ENCODE measurements at places on chromosomes 11 and 22. TPM values are rescaled to one million over a fixed set of nuclear protein-coding genes. Genes with fewer than 3 reads are reported as not detected.

- DNase-seq: no peak
Measured at GRCh38 chr11:12886508-12886907, 122.6 kb upstream of the RASSF10 start.

- DNase-seq: peak; percentile 30
Measured at GRCh38 chr11:87265132-87265531, 227.4 kb downstream of the TMEM135 start.

DNA sequence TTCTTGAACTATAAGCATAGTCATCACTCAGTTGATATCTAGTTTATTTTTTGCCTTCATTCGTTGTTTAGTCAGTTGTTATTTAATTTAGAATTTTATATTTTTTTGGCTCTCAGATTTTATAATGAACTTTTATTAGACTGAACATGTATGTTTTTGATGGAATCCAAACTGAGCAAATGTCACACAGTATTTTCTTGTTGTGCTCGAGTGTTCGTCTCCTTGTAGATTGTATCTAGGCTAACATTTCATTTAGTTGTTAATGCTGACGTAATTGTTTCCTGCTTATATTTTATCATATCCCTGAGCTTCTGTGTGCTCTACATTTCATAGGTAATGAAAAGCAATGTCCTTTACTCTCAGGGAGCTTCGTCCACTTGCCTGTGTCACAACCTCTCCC, 286.2 kb downstream of the TMEM135 start:
- DNase-seq: no peak

- no peak for DNase-seq
Measured at GRCh38 chr11:44361813-44362212, 51.9 kb upstream of the ALX4 start.

GRCh38 chr11:44219830-44220796, 89.8 kb downstream of the ALX4 start:
- DNase-seq: no peak

- peak; percentile 25 for DNase-seq
Measured at GRCh38 chr22:47401976-47402770, 639.7 kb downstream of the TBC1D22A start.

DNA sequence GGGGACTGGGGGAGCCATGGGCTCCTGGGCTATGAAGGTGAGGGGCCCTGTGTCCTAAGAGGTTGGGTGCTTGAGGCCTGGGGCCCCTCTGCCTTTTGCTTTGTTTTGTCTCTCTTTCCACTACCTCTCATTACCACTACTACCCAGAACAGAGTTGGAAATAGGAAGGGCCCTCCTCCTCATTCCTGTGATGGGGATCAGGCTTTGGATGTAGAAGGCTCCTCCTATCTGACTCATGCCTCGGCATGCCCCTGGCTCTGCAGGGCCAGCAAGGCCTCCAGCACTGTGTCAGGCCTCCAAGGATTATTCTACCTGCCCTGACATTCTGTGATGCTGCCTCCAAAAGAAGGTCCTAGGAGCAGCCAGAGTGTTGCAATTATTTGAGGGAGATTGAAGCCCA, 766 bp downstream of the IZUMO1R start:
- DNase-seq: peak; percentile 40

- DNase-seq: no peak
Measured at GRCh38 chr11:36460220-36460619, 49.9 kb downstream of the TRAF6 start.

DNA sequence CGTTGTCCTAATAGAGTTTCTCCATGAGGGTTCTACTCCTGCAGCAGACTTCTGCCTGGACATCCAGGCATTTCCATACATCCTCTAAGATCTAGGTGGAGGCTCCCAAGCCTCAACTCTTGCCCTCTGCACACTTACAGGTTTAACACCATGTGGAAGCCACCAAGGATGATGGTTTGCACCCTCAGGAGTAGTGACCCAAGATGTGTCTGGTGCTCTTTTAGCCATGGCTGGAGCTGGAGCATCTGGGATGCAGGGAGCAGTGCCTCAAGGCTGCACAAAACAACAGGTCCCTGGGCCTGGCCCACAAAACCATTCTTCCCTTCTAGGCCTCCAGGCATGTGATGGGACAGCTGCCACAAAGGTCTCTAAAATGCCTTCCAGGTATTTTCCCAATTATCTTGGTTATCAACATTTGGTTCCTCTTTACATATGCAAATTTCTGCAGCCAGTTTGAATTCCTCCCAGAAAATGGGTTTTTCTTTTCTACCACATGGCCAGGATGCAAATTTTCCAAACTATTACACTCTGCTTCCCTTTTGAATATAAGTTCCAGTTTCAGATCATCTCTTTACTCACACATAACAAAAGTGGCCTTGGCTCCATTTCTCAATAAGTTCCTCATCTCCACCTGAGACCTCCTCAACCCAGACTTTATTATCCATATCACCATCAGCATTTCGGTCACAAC, 69.5 kb upstream of the GNAZ start:
- no peak for DNase-seq

DNA sequence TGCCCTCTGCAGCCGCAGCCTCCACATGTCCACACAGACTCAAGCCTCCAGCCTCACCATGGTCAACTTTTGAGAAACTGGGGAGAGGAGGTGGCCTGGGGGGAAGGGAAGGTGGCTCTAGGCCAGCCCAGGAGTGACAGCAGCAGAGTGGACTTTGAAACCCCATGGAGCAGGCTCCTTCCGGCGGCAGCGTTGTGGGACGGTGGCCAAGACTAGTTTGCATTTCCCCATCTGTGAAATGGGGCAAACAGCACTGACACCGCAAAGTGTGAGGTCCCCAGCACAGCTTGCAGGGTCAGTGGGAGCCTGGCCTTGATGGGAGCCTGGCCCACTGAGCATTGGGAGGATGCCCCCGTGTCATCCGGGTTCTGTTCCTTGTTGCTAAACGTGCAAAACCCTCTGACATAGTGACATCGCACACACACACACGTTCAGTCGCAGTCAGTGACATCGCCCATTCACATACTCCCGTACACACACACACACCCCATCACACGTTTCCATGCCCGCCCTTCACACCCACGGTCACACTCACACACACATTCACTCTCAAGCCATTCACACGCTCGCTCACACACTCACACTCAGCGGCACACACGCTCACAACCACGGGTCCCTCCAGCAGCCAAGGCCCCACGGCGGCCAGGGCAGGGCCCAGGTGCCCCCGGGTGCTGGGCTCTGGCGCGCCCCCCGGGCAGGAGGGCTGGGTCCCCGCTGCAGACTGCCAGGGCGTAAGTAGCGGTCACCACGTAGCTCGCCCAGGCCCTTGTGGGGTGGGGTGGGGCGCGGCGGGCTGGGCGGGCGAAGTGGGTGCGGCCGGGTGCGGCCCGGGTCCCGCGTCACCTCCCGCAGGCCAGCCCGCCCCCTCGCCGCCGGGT, 585 bp downstream of the CYB5R3 start:
- no peak for DNase-seq

DNA sequence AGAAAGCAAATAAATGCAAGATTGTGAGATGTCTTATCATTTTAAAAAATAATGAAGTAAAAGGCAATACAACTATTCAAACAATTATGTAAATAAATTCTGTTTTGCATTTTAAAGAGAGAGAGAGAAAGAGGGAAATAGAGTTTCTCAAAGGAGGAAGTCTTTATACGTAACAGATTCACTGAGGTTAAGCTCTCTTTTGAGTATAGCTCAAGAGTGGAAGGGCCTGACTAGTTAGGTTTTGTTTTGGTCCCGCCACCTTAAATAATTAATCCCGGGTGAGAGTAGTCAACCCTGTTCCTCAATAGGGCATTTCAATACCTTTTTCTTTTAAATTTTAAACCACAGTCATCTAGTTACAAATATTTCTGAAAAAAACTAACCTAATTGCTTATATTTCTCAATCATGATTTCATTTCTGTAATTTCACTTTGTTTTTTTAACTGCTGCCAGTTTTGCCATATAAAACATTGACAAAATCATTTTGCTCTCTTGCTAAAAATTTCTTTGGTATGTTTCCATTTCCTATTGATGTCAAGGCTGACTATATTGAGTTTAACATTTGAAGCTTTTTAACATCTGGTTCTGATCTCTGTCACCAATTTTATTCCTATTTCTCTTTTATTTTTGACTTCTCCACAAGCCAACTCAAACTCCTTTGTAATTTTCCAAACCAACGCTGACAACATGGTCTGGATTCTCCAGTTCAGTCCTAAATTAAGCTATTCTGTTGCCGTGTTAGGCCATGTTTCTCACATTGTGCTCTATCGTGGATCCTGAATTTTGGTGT, 10.3 kb downstream of the OR10D3 start:
- no peak for DNase-seq

DNA sequence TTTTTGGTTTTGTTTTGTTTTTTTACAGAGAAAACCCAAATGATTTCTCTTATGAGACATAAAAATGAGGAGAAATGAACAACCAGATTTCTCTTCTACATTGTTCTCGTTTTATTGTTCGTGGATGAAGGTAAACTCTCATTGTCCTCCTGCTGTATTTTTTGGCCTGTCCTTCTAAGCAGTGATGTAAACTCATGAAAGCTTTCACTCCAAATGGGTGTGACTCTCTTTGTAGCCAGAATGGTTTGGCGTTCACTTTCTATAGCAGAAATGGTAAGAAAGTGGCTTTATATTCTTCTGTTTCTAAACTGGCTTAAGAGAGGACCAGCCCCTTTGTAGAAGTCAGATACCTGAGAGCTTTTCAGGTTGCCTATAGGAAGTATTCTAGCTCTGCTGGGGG, 15.5 kb upstream of the BMAL1 start:
- DNase-seq: no peak

- DNase-seq: no peak
Measured at GRCh38 chr11:120524536-120525085, 13.1 kb downstream of the GRIK4 start.

GRCh38 chr11:62193952-62194351, 3.9 kb downstream of the SCGB1D1 start:
- peak; percentile 15 for DNase-seq

- peak; percentile 89 for DNase-seq
Measured at GRCh38 chr11:116948391-116948790, 111.0 kb upstream of the APOA1 start.

DNA sequence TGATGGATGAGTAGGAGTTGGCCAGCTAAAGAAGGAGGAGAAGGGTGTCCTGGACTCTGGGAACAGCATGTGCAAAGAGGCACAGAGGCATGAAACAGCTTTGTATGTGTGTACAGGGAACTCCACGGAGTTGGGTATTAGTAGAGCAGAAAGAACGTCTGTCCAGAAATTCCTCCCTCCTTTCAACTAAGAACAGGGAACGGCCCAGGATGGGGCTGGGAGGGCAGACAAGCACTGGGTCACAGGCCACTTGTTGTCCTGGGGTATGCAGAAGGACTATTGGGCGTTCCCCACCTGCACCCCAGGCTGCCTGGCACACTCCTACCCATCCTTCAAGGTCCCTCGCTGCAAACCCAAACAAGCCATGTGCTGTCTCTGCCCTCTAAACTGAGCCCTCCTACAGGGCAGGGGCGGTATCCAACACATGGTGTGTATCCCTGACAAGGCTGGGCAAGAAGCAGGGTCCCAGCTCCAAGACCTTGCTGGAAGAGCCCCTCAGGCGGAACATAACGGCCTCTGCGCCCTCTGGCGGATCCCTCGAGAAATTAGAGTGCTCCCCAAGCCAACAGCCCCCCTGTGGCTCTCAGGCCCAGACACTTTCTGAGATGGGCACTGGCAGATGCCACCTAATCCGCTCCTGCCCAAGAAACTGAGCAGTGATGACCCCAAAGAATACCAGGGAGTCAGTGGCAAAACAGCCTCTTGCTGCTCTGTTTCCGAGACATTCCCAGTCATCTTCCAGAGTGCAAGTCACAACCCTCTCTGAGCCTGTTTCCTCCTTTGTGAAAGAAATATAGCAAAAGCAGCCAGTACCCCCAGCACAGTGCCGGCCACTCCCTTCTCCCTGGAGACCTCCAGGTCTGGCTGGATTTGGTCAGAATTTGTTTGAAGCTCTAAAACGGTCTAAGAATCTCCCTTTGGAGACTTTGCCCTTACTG, 1.6 kb upstream of the ELFN2 start:
- DNase-seq: peak; percentile 61

GRCh38 chr11:35079611-35080010, 59.4 kb upstream of the CD44 start:
- no peak for DNase-seq

- peak; percentile 92 for DNase-seq
Measured at GRCh38 chr11:58573451-58574104, 2.1 kb downstream of the LPXN start.

GRCh38 chr11:69381681-69382130, 87.8 kb downstream of the MYEOV start:
- no peak for DNase-seq

DNA sequence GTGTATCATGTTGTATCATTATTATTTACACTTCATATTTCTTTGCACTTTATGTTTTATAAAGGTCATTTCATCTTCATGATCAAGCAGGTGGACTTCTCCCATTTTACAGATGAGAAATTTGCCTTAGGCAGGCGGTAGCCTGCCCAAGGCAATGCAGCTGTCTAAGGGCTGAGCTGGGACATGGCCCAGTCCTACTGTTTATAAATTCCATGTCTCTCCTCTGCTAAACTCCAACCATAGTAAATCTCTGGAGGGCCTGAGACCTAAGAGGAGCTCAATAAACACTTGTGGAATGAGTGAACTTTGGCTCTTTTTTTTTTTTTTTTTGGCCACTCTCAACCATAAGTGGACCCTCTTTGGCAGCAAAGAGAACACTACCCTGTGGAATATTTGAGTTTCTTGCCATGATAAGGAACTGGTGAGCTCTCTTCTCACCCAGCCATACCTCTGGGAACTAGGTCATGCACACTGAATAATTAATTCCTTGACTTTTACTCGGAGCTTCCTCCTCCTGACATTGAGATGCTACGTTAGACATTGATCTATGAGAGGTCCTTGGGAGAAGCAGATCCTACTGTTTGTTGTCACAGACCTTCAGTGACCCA, 29.9 kb downstream of the MICAL2 start:
- no peak for DNase-seq

- no peak for DNase-seq
Measured at GRCh38 chr11:8228231-8228630, 35.4 kb downstream of the LMO1 start.

DNA sequence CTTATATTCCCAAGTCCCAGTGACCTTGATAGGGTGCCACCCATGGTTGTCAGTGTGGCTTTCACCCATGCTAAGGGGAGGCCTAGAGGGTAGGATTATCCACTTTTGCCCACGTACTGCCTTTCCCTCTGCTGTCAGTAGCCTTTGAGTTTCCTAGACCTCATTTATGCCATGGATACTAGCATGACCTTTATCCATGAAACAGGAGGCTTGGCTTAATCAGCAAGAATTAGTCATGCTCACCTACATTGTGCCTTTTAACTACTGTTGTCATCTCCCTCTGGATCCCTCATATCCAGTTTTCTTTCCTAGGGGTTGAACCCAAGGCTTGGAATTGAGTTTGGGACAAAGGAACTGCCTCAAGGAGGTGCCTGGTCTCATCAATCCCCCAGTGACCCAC, 716.7 kb downstream of the NTM start:
- no peak for DNase-seq

- no peak for DNase-seq
Measured at GRCh38 chr11:94433049-94433448, 31.8 kb upstream of the GPR83 start.

GRCh38 chr11:14423633-14424032, 64.7 kb upstream of the RRAS2 start:
- peak; percentile 65 for DNase-seq

Gene LARGE1
- 1.0 TPM for total RNA-seq

Gene UBXN1
- 144 TPM for total RNA-seq

Gene VSIG10L2
- total RNA-seq: not detected

Gene ME3
- total RNA-seq: not detected

Gene GRAMD1B
- 61.0 TPM for total RNA-seq

Gene GAB4
- not detected for total RNA-seq

Gene MYO7A
- total RNA-seq: 0.51 TPM

Gene KCNQ1
- total RNA-seq: not detected

Gene GRIA4
- total RNA-seq: not detected

Gene KCTD14
- total RNA-seq: 15.0 TPM
